GM10248 (cell line): ENCODE measurements at places on chromosomes 2 and 18.

DNA sequence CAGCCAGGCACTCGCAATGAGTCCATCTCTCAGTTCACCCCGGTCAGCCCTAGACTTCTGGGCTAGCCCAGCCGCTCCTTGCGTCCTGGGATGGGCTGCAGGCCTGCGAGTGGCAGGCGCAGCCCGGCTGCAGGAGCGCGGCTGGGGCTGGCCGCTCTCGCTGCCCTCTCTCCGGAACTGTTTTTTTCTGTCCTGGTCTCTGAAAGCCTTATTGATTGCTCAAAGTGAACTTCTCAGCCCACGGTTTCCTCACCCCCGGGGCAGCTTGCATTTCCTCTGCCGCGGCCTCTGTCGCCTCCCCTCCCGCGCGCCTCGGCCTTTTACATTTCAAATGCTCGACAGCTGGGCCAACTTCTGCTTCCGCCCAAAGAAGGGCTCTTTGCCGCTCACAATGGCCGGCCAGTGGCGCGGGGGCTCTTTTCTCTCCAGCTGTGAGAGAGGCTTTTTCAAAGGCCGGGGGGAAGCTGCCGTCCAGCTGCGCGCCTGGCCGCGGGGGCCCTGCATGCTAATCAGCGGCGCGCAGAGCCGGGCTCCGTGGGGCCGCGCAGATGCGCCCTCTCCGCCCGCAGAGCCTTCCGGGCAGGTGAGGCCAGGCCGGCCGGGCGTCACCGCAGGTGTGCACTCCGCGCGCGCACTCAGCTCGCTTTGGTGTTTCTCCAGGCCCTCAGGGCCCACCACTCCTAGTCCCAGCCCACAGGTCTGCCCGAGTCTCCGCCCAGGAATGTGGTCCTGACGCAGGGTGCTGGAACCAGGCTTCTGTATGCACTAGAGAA, 513.8 kb downstream of the RNF144A start:
- DNase-seq: peak; percentile 62

GRCh38 chr2:57217013-57217412, 829.6 kb upstream of the VRK2 start:
- DNase-seq: no peak

DNA sequence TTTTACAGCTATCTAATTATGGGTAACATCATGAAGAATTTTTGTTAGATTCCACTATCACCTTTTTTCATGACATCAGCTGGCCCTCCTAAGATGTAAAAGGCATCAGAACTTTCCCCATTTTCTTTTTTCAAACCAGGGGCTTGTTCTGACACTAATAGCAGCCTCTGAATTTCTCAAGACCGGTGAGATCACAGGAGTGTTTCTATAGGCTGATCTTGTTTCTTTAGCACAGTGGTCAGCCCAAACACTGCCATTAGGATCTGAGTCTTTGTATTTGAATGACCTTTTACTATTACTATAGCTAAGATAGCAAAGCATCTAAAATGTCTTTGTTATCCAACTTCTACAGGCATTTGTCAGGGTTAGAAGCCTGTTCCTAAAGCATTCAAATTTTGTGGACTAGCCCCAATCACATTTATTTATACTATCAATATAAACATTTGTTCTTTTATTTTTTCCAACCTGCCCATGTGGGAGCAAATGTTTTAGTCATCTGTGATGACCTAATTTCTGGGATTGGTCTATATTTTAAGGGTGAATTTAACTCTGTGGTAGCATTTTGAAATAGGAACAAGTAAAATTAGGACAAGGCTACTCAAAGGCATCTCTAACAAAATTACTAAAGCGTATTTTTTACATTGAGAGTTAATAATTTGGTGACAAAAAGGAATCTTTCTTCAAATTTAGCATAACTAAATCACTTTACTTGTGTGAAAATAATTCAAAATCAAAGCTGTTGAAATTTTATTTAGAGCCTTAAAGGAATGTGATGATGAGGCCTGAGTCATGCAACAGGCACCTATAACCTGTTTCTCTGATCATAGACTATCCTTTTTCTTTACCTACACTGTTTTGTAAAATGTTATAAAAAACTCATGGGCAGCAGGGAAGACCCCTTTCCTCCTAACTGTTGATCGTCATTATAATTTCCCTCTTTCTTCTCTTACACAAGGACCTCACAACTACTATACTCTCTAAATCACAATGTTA, 39.3 kb downstream of the ZAP70 start:
- DNase-seq: no peak

GRCh38 chr2:217919781-217920351, 82.9 kb downstream of the TNS1 start:
- no peak for DNase-seq

- no peak for DNase-seq
Observed at GRCh38 chr2:151576080-151576479, 158.2 kb downstream of the NEB start.

DNA sequence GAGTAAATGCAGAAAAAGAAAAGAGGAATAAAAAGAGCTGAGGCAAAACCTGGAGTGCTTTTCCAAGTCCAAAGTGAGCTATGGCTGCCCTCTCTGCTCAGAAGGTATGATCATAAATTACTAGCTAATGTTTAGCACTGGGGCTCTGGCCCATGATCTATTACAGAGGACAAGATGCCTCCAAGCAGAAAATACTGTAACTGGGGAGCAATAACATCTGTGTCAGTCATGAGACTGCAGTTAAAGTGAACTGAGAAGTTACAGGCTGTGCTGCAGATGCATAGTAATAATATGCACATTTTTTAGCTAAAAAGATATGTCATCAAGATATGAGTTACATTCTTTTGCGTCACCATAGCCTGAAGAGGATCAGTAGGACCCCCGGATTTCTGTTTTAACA, 209.4 kb upstream of the RBBP8 start:
- DNase-seq: no peak

DNA sequence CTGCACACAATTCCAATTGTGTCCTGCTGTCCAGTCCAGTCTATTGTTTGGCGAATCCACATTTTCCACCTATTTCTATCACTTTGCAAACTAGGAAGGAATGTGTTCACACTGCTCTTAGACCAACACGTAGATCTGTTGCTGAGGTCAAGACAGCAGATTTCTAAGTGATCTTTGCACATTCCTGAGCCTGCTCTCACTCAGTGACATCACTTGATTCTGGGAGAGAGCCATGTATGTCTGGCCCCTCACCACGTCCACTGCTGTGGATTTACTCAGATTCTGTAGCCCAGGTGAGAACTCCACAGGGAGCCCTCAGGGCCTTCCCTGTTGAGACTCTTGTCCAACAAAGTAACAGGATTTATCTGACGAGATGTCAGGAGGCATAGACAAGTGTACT, 317.2 kb downstream of the TSN start:
- DNase-seq: no peak

GRCh38 chr2:64792995-64793639, 139.4 kb upstream of the SERTAD2 start:
- no peak for DNase-seq

- DNase-seq: no peak
Observed at GRCh38 chr2:12705742-12706141, 11.0 kb upstream of the TRIB2 start.

DNA sequence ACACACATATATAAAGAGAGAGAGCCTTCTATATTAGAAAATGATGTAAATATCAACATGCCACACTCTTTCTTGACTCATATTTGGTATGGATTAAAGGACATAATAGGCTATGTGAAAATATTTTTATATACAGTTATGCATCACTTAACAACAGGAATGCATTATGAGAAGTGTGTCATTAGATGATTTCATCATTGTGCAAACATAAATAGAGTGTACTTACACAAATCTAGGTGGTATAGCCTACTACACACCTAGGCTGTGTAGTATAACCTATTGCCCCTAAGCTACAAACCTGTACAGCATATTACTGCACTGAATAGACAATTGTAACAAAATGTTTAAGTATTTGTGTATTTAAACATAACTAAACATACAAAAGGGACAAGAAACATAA, 354.8 kb upstream of the CNTNAP5 start:
- no peak for DNase-seq

- no peak for DNase-seq
Observed at GRCh38 chr2:165373278-165374010, 96.1 kb upstream of the CSRNP3 start.

GRCh38 chr2:147547440-147547839, 297.4 kb upstream of the ACVR2A start:
- DNase-seq: no peak

- DNase-seq: no peak
Observed at GRCh38 chr2:232655392-232655791, 22.0 kb downstream of the EFHD1 start.

GRCh38 chr2:21269382-21269781, 145.6 kb downstream of the TDRD15 start:
- DNase-seq: no peak

DNA sequence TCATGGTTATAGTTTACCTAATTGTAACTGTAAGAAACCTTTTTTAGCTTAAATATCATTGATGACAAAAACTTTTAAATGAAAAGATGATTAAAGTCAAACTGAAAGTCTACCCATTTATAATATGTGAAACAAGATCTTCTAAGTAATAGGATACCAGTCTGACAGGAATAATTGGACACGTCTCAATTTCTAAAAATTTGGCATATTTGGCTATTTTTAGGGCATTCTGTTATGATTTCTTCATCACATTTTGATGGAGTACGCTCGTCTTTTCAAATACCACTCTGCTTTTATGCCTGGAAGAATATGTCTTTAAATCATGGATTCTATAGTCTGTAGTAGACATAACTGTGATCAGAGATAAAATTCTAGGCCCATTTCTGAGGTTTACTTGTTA, 1.3 kb downstream of the R3HDM1 start:
- no peak for DNase-seq

DNA sequence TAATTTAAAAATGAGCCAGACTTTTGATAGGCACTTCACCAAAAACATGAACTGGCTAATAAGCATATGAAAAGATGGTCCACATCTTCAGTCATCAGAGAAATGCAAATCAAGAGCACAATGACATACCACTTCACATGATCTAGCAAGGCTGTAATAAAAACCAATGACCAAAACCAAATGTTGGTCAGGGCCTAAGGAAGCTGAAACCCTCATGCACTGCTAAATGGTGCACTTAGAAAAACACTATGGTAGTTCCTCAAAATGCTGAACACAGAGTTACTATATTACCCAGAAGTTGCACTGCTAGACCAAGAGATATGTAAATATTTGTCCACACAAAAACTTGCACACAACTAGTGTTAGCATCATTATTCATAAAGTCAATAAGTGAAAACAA, 504.9 kb upstream of the SOX11 start:
- no peak for DNase-seq

- no peak for DNase-seq
Observed at GRCh38 chr2:112579241-112579640, 5.2 kb upstream of the CHCHD5 start.

DNA sequence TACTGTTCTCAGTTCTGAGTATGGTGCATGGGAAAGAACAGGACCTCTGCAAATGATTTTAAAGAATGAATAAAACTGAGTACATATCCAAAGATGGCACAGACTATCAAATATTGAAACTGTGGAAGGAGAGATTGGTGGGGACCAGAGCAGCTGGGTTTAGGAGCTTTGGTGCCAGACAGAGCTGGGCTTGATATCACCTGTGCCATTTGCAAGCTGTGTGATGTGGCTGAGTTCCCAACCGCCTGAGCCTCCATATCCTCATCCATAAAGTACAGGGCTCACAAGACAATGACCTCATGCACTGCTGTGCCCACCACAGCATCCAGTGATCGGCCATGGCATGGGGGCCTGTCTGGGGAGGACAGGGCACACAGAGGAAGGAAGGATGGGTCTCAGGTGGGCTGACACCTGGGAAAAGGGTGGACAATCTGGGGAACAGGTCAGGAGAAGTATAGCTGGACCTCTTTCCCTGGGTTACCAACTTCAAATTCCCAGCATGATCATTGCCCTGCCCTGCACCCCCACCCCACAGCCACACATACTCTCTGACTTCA, 83.9 kb upstream of the RAB6C start:
- DNase-seq: no peak

DNA sequence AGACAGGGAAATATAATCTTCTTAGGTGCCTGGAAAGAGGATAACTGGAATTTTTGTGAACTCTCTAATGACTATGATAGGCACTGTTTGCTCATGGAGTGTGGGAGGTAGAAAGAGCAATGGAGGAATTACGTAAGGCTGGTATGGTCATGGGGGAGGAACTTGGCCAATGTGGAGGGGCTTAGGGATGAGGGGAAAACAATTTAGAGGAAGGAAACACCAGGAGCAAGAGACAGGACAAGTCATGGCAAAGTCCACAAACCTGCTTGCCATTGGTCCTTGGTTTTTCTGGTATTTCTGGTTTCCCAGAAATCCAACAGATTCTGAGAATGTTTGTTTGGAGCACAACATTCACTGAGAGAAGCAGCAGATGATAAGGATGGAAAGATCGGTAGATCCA, 274.2 kb downstream of the DYSF start:
- no peak for DNase-seq

- DNase-seq: no peak
Observed at GRCh38 chr2:60311524-60311923, 241.9 kb downstream of the BCL11A start.

- peak; percentile 39 for DNase-seq
Observed at GRCh38 chr2:157497638-157498314, 53.9 kb upstream of the CYTIP start.

GRCh38 chr2:224220586-224221255, 181.2 kb downstream of the FAM124B start:
- no peak for DNase-seq

GRCh38 chr2:133484784-133485183, 83.5 kb downstream of the NCKAP5 start:
- no peak for DNase-seq

DNA sequence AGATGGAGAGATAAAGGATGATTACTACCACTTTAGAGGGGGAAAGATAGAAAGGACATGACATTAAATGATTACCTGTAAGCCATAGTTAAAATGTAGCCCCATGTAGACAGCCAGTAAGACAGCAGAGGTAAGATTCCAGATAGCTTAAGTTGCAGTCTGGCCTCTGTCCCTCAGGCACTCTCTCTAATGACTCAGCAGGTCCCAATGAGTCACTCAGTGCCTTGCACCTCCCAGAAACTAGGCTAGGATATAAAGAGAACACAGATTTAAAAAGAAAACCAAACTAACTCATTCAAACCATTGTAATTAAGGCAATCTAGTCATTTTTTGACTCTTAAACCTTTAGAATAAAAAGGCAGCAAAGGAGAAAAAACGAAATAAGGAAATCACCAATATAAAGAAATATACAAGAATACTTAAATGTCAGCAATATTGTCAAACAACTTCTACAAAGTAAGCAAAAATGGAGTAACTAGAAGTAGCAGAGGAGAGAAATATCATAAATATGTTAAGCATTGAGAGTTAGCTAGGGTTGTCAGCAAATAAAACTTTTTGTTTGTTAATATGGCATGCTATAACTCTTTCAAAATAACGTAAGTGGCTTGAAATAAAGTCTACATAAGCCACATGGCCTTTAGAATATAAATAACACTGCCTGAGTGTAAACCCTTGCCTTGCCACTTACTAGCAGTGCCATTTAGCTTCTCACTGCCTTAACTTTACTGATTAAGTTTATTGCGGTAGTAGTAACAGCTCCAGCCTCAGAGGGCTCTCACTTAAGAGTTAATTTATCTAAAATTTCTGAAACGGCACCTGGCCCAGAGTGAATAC, 48.5 kb downstream of the SOCS6 start:
- no peak for DNase-seq
